Prostate gland (tissue), 2 donors: ENCODE measurements at places on chromosomes 5 and 9.

GRCh38 chr5:1593903-1594356, 70.2 kb upstream of the LPCAT1 start:
- DNase-seq, result no peak

DNA sequence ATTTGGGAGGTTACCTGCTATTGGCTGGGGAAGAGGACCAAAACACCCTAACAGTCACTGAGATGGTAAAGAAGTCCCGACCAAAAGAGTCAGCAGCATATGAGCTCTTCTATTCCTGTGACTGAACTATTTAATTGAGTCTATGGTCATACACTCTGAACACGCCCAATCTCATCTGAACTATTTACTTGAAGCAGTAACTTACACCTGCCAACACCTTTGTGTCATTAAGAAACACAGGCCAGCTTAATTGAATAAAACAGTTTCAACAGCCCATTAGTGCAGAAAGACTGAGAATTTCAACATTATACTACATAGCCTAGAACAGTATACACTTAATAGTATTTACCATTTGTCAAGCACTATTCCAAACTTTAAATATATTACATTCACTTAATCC, 47.8 kb downstream of the NR6A1 start:
- DNase-seq, result no peak

GRCh38 chr9:6873857-6874256, 116.1 kb downstream of the KDM4C start:
- DNase-seq, result no peak

GRCh38 chr9:20321423-20322082, 300.7 kb downstream of the MLLT3 start:
- DNase-seq, result no peak

- DNase-seq, result no peak
Observed at GRCh38 chr5:170080217-170080616, 25.5 kb upstream of the FOXI1 start.

- no peak for DNase-seq
Observed at GRCh38 chr9:129988607-129989361, 54.2 kb downstream of the FNBP1 start.

- DNase-seq, result peak; percentile 75
Observed at GRCh38 chr9:63817622-63818518, 1467.1 kb downstream of the FOXD4L5 start.

- DNase-seq, result no peak
Observed at GRCh38 chr5:54403121-54403520, 52.4 kb upstream of the HSPB3 start.

GRCh38 chr5:157115502-157115901, 6.7 kb upstream of the HAVCR2 start:
- no peak for DNase-seq
